ENCODE measurements at places on chromosomes 3 and 15.

- no peak for DNase-seq
Observed at GRCh38 chr3:69853027-69853426, 113.8 kb downstream of the MITF start.

- no peak for DNase-seq
Observed at GRCh38 chr3:3744826-3745225, 54.4 kb upstream of the LRRN1 start.

DNA sequence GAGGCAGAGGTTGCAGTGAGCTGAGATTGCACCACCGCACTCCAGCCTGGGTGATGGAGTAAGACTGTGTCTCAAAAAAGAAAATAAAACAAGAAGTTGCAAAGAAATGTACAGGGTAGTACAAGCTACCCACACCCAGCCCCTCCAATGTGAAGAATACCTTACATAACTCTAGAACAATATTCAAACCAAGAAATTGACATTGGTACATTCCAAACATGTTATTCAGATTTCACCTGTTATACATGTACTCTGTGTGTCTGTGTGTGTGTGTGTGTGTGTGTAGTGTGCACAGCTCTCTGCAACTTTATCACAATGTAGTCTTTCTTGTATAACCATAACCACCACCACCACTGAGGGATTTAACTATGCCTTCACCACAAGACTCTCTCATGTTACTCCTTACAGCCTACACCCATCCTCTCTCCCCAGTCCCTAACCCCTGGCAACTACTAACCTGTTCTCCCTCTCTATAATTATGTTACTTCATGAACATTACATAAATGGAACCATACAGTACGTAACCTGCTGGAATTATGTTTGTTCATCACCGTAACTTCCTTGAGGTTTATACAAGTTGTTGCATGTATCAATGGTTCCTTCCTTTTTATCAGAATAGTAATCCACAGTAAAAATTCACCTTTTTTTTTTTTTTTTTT is 16.2 kb upstream of the TJP1 start:
- DNase-seq: no peak

DNA sequence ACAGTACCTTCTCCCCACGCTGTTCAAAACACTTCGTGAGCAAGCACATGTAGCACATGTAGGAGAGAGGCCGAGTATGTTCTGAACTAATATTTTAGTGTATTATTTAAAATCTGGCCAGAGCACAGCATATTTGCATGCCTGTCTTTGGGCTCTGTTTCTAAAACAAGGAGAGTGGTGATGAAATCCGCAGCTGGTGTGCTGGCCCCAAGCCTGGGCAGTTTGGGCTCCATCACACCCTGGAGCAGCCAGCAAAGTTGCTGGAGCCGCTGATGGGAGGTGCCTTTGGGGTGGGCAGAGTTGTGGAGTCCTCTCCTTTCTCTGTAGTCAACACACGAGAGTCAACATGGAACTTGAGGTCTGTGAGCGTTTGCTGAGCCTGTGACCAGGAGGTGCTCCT is 116.6 kb downstream of the SLCO3A1 start:
- no peak for DNase-seq

DNA sequence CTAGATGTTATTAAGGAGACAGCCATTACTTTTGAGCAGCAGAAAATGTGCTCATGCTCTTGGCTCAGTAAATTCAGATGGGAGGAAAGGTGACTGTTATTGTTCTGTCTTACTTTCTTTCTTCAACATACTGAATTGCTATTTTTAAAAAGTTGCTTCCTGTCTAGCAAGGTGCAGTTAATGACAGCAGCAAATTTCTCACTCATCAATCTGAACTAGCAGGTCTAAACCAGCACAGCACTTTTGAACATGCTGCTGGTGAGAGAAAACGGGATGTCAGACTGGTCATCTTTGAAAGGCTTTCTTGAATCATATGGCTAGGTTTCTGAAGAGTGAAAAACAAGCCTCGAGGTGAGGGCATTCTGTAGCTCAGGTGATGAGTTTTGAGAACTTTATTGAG is 384.7 kb downstream of the MFSD1 start:
- no peak for DNase-seq

- no peak for DNase-seq
Observed at GRCh38 chr3:38840987-38841386, 25.0 kb upstream of the SCN10A start.

DNA sequence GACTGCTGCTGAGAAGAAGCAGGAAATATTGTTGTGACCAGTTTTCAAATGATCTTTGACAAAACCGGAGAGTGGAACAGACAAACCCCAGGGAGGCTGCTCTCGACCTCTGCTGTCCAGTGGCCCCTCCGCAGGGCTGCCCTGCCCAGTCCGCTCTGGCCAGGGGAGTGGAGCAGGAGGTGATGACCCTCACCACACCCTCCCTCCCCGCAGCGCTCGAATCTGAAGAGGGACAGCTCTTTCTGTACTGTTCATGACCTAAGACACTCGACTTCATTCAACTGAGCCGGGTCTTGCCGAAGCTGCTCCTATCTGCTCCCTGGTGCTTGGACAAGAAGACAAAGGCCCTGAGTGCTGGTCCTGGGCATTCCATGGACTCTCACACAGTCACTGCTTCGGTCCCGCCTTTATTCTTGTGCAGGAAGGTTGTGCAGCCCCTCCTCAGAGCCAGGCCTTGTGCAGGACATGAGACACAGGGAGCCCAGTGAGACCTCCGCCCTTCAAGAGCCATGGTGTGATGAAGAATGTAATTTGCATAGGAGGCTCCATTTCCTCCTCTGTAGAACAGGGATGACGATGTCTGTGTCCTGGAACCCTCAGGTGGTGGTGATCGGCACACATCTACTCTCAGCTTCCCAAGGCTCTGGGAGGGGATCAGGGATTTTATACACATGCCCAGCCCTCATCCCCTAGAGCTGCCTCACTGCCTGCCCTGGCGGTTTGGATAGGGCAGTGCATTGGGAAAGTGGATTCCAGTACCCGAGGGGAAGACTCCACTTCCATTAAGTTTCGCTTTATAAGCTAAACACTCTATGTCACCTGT is 97.1 kb upstream of the PRR20G start:
- no peak for DNase-seq

DNA sequence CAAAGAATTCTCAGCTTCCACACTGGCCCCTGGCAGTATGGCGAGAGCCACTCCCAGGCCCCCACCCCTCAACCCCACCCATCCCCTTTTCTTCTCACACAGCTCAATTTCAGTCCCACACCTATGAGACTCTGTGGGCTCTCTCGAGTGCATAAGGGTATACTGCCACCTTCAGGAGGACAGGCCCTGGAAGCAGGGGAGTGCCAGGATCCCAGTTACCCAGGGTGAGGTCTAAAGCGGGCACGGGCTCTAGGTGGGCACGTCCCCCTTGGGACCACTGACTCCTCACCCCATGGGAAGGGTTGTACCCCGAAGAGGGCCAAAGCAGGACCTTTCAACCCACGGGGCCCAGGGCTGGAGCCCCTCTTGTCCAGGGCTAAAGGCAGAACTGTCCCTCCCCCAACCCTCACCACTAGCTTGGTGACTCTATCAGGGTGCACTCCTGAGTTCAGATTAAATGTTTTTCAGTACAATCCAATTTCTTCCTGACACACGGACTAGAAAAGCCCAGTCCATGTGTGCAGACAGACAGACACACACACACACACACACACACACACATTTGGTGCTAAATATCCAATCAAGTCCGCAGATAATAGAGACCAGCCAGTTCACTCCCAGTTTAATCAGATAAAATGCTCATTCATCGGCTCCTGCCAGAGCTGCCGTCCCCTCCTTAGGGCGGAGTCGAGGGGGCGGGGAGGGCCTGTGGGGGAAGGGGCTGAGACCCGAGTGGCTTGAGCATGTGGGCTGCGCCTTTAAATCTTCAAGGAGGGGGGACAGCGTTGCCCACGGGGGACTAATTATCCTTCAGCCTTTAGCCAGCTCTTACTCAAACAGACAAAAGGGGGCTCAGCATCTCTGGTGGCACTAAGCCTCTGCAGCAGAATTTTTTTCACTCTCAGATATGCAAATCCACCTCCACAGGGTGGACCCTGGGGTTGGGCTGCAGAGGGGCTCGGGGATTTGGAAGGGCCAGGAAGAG is 59.3 kb downstream of the CYP11A1 start:
- DNase-seq: peak; percentile 47

DNA sequence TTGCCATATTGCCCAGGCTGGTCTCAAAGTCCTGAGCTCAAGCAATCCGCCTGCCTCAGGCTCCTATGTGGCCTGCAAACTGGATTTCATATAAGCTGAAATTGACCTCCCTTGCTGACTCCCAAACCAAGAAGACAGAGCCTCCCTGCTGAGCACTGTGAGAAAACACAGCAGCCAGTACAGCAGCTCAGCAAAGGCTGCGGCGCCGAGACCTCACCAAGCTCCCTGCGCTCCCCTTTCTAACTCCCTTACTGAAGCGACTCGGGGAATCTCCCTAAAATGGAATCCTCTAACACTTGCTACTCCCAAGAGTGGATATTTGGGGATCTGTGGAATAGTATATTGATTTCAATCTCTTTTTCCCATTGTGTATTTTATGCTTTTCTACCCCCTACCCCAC is 34.6 kb downstream of the MUC20 start:
- DNase-seq: no peak

- DNase-seq: no peak
Observed at GRCh38 chr15:31081588-31082250, 19.8 kb downstream of the TRPM1 start.

GRCh38 chr3:149493315-149494021 is 19.0 kb downstream of the TM4SF4 start:
- DNase-seq: no peak

DNA sequence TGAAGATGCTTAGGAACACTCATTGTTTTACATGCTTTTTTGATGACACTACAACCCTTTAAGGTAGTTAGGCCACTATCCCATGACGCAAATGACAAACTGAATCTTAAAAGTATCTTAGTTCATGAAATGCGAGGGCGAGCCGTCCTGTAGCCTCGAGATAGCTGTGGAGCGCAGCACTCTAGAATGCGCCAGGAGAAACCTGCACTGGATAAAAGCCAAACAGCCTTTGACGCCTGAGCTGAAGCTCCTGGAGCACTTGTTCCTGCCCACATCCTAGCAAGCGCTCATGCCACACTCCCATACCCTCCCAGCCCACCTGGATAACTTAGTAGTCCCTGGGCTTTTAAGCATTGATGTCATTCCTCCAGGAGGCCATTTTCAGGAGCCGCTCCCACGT is 516.9 kb downstream of the GABRG3 start:
- DNase-seq: no peak

DNA sequence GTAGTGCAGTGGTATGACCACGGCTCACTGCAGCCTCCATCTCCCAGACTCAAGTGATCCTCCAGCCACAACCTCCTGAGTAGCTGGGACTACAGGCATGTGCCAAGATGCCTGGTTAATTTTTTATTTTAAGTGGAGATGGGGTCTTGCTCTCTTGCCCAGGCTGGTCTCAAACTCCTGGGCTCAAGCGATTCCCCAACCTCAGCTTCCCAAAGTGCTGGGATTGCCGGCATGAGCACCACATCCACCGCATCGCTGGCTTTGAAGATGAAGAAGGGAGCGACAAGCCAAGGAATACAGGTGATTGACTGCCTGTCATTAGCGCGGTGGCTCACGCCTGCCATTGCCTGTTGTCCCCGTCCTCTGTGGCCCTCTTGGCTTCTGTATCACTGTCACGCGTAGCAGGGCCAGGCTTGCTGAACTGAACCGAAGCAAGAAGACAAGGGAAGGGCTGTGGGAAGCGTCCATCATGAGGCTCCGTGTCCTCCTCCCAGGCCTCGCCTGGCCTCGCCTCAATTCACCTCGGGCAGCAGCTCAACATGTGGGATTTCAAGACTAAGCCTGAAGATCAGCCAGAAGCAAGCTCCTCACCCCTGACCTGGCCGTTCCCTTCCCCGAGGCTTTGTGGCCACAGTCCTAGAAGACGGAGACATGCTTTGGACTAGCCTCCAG is 46.4 kb upstream of the TFRC start:
- DNase-seq: no peak

DNA sequence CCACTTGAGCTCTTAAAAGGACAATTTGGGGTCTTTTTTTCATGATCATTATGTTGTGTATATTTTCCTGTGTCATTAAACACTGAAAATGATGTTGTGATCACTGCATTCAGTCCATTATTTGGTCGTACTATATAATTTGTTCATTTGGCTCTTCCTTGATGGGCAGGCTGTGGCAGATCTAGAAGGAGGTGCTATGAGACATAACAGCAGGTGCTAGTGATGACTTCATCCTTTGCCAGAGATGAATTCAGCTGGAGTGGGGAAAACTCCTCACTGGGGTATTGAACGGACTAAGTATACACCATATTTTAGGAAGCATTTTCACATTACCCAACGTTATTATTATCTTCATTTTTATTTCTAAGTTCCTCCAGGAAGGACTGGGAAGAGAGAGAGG is 12.0 kb downstream of the CMTM7 start:
- no peak for DNase-seq

- DNase-seq: no peak
Observed at GRCh38 chr3:57778494-57778893, 22.4 kb downstream of the SLMAP start.

DNA sequence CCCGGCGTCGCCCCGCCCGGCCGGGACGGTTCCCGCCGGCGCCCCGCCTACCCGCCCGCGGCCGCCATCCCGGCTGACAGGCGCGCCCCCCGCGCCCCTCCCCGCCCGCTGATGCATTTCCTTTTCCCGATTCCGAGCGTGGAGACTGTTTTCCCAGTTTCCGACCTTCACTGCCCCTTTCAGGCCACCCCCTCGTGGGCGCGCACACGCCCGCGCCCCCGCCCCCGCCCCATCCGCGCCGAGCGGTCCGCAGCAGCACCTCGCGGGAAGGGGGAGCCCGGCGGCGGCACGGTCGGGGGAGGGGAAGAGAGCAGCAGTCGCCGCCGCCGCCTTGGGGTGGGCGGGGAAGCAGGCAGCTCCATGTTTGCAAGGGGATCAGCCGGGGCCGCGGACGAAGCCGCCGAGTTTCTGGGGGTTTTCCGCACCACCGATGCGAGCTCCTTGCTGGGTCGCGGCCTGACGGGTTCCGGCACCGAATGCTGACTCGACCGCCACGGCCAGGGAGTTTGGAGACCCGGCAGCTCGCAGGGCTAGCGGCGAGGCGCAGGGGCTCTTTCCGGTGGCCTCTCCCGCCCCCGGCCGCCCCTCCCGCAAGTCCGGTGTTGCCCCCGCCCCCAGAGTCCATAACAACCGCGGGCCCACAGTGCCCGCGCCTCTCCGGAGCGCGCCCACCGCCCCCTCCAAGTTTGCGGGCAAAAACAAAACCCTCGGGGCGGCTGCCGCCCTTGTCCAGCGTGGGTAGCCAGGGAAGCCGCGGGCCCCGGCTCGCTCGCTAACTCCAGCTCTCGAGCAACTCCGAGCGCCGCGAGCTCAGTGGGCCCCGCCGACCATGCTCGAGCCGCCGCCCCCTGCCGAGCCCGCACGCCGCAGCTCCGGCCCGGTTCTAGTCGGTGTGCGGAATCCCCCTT is 3.2 kb upstream of the SIN3A start:
- peak; percentile 42 for DNase-seq

GRCh38 chr15:53581513-53581912 is 177.9 kb downstream of the WDR72 start:
- DNase-seq: no peak

Data from HFFc6 (cell line).